ENCODE measurements at places on chromosomes 3 and 15.
A peak's percentile ranks its signal among the peaks of the same experiment; 100 is the strongest.

DNA sequence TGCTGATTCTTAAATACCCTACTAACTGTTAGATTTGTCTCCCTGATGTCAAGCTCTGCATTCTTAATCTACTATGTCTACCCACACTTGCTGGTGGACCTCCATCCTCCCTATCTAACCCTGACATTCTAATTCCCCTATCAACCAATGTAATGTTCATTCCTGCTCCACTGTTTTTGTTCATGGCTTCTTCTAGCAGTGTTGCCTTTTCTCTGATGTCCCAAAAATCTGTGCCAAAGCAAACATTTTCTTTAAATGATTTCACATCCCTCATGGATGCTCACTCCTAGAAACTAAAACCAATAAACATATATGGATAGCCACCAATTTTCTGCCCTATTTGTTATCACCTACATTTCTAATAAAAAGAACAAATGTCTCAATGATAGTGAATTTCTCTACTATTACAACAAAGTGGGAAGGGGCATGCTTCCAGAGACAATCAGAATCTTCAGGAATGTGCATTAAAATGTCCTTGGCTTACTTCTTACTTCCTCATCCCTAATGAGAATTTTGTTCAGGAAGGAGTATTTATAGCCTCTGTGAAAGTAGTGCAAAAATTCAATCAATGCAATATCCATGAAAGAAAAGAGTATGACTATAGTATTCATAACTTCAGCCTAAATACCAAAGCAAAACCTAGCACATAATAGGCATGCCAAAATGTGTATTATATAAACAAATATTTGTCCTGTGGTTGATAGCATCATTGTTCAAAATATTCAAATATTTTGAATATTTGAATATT lies 273.3 kb downstream of the ZNF385D start:
- DNase-seq: peak; percentile 83

GRCh38 chr15:70271422-70272088 lies 173.8 kb upstream of the TLE3 start:
- peak; percentile 66 for DNase-seq

GRCh38 chr3:123559040-123559861 lies 25.6 kb downstream of the HACD2 start:
- DNase-seq: no peak

- DNase-seq: no peak
These were observed 38.3 kb downstream of the SAXO2 start for GRCh38 chr15:82300883-82301282.

- DNase-seq: no peak
These were observed 3.2 kb upstream of the ITIH1 start for GRCh38 chr3:52774066-52774713.

GRCh38 chr3:189990826-189991225 lies 129.9 kb downstream of the P3H2 start:
- DNase-seq: no peak

DNA sequence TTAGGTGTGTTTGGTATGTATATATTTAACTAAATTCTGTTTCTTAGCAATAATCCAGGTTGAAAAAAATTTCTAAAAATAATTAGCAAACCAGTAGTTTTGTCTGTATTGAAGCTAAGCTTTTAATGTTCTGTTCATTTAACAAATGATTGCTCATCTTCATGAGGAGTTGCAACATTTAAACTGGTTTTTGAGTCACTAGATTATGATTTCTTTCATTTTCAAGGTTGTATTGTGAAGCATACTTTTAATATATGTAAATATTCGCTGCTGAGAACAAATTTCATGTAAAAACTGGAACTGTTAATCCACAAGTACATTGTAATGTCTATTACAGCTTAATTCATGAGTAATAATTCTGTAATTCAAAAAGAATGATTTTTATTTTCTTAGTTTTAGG lies 192.7 kb downstream of the MBNL1 start:
- no peak for DNase-seq

DNA sequence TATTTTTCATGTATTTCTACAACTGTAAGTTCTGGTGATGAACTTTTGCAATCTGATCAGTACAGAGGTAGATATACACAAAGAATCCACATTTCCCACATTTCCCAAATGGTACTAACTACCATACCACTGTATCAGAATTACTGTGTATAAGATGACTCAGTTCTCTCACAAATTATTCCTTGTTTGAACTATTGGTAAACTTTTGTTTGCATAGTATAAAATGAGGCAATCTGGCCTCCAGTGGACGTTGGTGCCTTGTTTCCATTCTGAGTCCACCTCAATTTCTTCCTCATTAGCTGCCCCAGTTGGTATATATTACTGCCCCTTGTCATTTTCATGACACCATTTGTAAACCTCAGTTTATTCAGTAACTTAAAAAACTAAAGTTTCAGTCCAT lies 38.5 kb downstream of the SPTSSB start:
- DNase-seq: no peak

DNA sequence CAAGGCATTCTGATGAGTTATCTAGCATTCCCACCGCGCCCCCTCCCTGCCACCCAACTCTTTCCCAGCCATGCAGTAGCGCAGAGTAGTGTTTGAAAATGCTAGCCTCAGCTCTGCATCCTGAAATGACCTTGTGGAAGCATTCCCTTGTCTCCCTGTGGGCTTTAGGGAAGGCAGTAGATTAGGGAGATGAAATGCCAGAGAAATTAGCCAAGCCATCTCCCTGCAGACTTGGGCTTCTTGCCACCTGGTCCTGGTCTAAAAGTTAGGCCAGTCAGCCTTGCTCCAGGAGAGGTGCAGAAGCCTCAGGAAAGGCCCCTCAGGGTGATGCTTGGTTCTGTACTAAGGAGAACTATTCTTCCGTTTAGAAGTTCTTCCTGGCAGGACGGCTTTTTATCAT lies 231.2 kb downstream of the CACNA2D3 start:
- no peak for DNase-seq

DNA sequence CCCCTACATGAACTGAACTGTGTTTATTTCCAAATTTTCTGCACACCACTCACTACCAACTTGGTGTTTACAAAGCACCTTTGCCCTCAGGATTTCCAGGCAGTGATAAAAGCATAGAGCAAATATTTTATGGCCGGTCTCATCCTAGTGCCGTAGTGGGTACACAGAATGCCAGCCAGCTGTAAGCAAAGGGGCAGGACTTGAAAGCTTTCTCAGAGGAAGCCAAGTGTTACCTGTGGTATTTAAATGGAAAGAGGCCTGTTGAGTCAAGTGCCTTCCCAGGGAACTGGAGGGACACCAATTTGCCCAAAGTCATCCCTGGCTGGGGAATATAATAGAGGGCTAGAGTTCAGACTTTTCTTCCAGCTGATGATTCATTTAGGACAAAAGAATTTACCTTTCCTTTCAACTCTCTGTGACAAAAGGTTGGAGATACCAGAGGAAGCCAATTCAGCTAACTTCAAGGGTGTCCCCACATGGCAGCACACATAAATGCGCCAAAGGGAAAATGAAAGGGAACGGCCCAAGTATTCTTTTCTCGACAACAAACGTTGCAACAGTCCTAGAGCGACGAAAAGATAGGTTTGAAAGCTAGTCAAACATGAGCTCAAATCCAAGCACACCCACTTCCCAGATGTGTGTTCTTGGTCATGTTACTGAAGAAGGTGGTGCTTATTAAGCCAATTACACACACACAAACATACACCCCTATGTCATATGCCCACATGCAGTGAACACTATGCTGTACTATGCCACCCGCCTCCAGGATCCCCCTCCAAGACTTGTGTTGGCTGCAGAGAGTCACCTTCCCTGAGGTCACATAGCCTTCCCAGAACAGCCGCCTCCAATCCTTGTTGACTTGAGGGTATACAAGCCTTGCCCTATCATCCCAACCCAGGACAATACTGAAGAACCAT lies 27.7 kb downstream of the MAGI1 start:
- DNase-seq: no peak

- DNase-seq: no peak
These were observed 263.2 kb downstream of the NR2F2 start for GRCh38 chr15:96593735-96594134.

DNA sequence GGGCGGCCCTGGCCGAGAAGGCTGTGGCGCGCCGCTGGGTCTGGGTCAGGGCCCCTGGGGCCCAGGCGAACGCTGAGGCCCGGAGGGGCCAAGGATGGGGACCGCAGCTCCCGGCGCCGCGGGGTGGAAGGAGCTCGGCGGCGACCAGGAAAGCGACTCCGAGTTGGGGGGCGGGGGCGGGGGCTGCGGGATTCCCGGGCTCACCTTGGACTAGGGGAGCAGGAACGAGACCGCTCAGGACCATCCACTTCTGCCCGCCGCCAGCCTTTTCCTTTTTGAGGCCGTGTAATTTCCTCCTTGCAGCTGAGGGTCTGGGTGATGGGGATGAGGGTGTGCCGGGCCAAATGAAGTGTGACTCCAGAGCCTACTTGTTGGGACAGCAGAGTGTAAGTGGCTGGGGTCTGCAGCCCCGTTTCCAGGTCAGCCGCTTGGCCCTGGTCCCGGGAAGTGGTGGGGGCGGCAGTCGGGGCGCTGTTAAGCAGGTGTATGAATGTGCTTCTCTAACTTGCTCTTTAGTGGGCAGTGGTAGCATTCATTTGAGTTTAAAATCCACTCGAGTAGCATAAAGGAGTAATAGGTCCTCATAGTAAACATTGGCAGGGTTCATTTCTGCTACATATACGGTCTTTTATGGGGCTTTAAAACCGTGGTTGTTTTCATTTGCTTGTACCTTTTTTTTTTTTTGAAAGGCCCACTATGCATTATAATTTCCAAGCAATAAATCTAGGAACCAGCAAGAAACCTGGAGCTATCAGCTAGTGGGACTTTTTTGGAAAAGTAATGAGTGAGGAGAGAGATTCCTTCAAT lies 717 bp downstream of the PXK start:
- no peak for DNase-seq

GRCh38 chr3:181851063-181851462 lies 139.3 kb downstream of the SOX2 start:
- no peak for DNase-seq

GRCh38 chr3:44227632-44228031 lies 14.1 kb upstream of the TOPAZ1 start:
- DNase-seq: no peak

DNA sequence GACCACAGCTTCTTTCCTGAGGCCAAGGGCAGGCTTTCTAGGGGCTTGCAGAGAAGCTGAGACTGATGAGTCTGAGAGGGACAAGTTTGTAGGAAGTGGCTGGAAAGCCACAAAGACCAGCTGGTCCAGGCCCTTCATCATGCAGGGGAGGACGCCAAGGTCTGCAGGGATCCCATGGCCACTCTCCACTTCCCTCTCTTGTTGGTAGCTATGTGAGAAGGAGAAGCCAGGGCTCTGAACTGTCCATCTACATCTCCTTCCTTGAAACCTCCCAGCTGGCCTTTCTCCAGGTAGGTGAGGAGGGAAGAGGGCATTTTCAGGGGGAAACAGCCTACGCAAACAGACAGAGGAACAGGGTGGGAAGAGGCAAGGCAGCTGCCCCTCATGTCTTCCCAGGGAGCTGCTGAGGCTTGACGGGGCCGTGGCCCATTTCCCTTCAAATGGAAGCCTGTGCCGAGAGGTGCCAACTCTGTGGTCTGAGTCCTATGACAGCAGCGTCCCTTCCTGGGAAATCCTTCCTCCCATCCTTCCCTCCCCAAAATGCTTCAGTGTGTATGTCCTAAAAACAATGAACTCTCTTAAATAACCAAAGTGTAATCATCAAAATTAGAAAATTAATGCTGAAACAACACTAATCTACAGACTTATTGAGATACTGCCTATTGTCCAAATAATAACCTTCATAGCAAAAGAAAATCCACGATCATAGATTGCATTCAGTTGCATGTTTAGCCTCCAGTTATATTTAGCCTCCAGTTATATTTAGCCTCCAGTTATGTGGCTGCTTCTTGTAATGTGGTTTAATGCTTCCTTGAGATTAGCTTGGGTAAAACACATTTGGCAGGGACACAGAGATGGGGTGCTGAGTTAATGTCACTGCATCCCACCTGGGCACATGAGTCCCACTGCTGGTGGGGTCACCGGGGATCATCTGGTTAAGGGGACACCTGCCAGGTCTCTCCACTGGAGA lies 36.0 kb downstream of the GNB5 start:
- no peak for DNase-seq

DNA sequence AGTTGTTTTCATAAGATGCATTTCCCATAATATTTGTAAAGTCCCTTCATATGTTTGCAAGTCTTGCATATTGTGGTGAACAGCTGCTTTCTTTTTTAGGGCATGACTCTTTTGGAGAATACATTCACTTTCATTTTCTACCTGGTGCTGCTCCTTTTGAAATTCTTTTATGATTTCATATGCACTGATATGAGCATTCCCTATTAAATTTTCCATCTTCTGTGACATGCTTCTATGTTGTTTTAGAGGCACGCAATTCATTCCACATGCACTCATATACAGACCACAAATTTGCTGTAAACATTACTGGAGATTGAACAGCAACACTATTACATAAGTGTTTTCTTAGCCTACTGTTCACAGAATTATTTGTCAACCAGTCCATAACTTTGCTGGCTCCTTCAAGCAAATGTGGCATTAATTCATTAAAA lies 92.8 kb upstream of the TNFSF10 start:
- DNase-seq: no peak

- DNase-seq: no peak
These were observed 53.8 kb upstream of the SEC22A start for GRCh38 chr3:123147754-123148535.

DNA sequence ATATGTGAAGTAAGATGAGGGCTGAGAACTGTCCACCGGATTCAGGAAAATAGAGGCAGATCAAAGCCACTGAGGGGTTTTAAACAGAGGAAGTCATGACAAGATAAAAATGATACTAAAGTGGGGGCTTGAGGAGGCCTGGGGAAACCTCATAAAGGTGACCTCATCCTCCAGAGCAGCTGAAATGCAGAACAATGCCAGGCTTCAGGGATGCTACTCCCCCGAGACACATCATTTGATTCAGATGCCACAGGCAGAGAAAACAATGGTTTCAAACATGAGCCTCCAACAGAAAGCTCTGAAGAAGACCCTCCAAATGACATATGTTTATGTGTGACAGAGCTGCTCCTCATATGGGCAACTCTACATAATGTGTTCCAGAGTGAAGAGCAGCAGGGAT lies 6.4 kb downstream of the CFAP20DC start:
- DNase-seq: no peak

DNA sequence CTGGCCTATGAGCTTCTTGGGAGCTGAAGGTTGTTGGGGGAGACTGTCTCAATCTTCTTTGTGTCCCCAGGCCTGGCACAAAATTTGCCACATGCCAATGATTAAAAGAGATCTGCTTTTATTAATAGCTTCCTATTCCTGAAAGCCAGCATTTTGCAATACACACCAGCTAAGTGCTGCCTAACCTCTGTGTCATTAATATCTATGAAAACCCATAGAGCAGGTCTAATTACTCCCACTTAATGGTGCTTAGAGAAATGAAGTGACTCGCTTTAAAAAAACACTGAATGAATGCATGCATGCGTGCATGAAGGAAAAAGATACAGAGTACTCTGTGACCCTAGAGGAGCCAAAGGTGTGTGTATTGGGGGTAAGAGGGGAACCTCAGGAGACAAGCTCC lies 55.0 kb downstream of the SLC6A1 start:
- DNase-seq: no peak

GRCh38 chr3:137165117-137165806 lies 207.5 kb downstream of the IL20RB start:
- DNase-seq: peak; percentile 4

GRCh38 chr3:111749171-111750170 lies 109.6 kb upstream of the PHLDB2 start:
- DNase-seq: no peak

- DNase-seq: no peak
These were observed 224.8 kb upstream of the NANOGP8 start for GRCh38 chr15:35309886-35310285.

GRCh38 chr3:185629554-185630181 lies 43.6 kb downstream of the SENP2 start:
- DNase-seq: no peak

All from HS-27A (cell line).